Activated naive CD8-positive, alpha-beta T cell treated with anti-CD3 and anti-CD28 coated beads, Interleukin-2, amount 50 U/mL, for 24 hours (primary cell): ENCODE measurements at places on chromosomes 3 and 15.

DNA sequence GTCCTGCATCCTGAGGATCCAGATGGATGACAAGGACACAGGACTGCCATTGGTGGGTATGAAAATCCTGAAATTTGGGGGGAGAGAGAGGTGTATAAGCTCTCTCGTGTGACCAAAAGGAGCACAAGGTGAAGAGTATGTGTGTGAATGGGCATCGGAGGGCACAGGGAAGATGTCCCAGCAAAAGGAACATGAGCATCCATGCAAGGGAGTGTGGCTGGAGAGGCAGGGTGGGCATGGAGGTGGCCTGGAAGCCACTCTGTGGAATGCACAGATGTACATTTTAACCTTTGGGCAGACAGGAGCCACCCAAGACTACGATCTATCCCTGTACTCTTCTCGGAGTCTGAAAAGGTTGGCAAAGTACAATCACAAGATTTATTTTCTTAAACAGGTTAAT is 54.5 kb downstream of the CAPN7 start:
- no peak for DNase-seq

- no peak for DNase-seq
These were observed 38.4 kb upstream of the PPP2R3A start for GRCh38 chr3:135927155-135927554.

DNA sequence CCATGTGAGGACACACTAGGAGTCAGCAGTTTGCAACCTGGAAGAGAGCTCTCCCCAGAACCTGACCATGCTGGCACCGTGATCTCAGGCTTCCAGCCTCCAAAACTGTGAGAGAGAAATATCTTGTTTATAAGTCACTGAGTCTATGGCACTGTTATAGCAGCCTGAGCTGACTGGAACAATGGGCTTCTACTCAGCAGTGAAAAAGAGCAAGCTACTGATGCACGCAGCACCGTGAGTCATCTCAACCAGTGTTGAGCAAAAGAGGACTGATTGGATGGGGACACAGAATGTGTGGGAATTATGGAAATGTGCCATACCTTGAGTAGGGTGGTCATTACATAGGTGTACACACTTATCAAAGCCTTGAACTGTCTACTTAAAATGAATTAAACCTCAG is 230.4 kb downstream of the PLCL2 start:
- DNase-seq: no peak

- DNase-seq: no peak
These were observed 50.4 kb downstream of the GPR171 start for GRCh38 chr3:151152455-151153079.

GRCh38 chr15:71812966-71813722 is 2.8 kb downstream of the NR2E3 start:
- no peak for DNase-seq

DNA sequence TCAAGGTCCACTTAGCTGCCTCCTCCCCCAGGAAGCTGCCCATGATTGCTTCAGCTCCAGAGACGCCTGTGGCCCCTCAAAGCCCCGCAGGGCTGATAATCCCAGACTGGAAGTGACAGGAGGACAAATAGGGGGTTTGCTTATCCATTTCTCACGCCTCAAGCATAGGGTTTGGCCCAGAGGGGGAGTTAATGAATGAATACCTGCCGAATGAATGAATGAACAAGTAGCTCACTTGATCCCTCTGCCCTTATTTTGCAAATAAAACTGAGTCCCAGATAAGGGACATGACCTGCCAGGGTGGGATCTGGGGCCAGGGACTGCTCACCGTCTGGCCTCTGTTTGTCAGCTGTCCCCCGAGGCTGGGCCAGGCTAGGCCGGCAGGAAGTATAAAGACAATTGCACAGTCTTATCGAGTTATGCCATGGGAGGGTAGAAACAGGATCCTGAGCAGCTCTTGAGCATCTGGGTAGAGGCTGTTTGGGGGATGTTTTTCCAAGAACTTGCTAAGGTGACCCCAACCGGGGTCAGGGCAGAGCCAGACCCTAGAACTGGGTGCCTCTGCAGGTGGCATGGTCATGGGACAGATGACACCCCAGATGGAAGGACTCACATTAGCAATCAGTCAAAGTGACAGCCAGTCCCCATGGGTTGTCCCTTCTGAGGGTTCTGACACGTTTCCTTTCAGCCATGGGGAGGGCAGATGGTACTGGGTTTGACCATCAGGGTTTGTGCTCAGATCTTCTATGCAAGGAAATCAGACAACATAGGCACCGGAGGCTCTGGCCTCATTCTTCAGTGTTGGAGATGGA is 45.0 kb downstream of the IQSEC1 start:
- DNase-seq: no peak

DNA sequence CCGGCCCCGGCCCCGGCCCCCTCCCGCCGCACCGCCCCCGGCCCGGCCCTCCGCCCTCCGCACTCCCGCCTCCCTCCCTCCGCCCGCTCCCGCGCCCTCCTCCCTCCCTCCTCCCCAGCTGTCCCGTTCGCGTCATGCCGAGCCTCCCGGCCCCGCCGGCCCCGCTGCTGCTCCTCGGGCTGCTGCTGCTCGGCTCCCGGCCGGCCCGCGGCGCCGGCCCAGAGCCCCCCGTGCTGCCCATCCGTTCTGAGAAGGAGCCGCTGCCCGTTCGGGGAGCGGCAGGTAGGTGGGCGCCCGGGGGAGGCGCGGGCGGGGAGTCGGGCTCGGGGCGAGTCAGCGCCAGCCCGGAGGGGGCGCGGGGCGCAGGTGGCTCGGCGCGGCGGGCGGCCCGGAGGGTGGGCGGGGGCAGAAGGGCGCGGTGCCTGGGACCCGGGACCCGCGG is 352 bp downstream of the CHRD start:
- DNase-seq: peak; percentile 29

- DNase-seq: peak; percentile 61
These were observed 26.9 kb upstream of the LINGO1 start for GRCh38 chr15:77659350-77660321.

DNA sequence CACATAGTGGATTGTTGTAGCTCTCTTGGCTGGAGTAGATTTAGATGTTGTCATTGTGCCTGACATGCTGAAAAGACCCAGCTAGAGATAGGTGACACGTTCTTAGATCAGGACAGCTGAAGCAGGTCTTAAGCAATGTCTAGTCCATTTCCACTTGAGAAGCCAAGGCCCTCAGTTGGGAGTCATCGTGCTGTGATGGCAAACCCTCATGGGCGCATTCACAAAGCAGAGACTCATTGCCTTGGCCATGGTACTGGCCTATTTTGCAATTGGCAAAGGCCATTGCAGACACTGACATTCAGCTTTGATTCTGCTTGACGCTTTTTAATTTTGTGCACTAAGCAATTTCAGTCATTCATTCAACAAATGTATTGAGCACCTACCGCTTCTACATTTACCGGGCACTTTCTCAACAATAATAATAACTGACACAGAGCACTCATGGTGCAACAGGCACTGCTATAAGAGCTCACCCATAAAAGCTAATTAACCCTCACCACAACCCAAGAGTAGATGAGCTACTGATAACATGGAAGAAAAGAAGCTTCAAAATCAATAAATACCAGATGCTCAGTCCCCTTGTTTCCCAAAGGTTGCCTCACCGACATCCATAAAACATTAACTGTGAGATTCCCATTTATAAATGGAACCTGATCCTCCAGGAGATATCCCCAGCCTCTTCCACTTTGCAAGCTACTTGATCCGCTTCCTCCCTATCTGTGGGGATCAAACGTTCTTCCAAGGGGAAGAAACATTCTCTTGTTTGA is 200.1 kb downstream of the TLE3 start:
- DNase-seq: no peak

DNA sequence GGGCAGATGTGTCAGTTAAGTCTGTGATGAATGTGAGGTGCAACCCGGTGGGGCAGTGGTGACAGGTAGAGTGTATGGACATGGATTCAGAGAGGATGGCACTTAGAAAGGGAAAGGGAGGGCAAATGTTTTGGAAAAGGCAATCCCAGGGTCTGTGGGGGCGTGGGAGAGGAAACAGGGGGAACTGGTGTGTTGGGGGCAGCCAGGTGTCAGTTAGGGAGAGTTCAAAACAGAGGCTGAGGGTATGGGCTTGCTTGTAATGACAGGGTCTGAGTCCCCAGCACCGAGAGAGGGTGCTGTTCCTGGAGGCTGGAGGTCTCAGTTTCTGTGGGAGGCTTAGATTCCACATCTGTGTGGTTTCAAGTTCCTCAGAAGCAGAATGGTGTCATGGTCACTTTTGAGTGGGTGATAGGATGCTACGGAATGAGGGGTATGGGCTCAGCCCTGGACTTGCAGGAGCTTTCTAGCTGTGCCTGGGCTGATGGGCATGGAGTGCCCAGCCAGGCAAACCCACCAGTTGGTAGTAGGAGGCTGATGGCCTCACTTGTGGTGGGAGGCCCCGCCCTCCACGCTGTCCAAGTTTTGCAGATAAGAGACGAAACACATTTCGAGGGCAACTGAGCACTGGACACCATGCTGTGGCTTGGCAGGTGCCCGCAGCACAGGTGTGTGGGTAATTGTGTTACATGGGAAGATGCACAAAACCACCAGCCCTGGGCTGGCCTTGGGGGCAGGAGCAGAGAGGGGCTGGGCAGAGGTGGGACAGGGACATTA is 209.4 kb downstream of the RPLP1 start:
- DNase-seq: no peak

- DNase-seq: no peak
These were observed 166.3 kb downstream of the VGLL4 start for GRCh38 chr3:11477407-11477911.

- DNase-seq: no peak
These were observed 12.3 kb downstream of the HCLS1 start for GRCh38 chr3:121648219-121648958.

- no peak for DNase-seq
These were observed 36.0 kb downstream of the PXYLP1 start for GRCh38 chr3:141267629-141268028.

GRCh38 chr15:50148362-50148963 is 29.4 kb upstream of the ATP8B4 start:
- DNase-seq: no peak

- DNase-seq: no peak
These were observed 4.5 kb upstream of the LCTL start for GRCh38 chr15:66570327-66570726.

DNA sequence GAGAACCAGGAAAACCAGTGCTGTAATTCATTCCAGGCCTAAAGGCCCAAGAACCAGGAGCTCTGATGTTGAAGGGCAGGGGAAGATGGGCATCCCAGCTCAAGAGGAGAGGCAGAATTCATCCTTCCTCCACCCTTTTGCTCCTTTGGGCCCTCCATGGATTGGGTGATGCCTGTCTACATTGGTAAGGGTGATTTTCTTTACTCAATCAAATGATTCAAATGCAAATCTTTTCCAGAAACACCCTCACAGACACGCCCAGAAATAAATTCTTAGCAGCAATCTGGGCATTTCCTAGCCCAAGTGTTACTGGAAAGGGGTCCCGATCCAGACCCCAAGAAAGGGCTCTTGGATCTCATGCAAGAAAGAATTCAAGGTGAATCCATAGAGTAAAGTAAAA is 17.6 kb upstream of the APOD start:
- no peak for DNase-seq

DNA sequence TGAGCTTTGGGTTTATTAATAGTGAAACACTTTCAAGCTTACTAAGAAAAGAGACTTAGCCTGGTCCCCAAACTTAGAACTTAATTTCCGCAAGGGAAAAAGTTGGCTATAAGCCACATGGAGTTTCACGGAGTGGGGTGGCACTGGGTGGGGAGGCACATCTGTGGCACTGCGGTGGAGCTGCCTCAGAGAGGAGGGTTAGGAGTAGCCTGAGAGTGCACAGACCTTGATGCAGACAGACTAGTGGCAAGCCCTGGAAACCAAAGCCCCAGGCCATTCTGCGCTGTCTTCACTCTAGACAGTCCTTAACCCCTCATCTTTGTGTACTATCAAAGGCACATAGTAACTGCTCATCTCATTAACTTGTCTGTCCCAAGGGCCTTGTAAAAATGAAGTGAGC is 22.0 kb downstream of the CXCR6 start:
- no peak for DNase-seq

GRCh38 chr15:70086636-70087035 is 11.1 kb downstream of the TLE3 start:
- DNase-seq: no peak

DNA sequence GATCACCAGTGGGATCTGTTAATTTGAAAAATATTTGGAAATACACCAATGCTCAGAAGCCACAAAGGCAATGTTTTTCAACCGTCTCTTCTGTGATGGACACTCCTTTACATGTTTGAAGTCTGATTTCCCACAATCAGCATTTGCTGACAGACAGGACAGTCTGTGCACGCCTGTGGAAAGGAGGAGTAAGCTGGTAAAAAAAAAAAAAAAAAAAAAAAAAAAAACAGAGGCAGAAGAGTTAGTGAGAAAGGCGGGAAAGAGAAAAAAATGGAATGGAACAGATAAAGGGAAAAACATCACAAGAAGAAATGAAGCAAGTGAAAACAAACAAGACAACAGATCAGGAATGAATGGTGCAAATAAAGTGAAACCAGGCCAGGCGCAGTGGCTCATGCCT is 35.0 kb downstream of the PRTG start:
- no peak for DNase-seq

- DNase-seq: no peak
These were observed 192.7 kb downstream of the MBNL1 start for GRCh38 chr3:152461460-152461859.

DNA sequence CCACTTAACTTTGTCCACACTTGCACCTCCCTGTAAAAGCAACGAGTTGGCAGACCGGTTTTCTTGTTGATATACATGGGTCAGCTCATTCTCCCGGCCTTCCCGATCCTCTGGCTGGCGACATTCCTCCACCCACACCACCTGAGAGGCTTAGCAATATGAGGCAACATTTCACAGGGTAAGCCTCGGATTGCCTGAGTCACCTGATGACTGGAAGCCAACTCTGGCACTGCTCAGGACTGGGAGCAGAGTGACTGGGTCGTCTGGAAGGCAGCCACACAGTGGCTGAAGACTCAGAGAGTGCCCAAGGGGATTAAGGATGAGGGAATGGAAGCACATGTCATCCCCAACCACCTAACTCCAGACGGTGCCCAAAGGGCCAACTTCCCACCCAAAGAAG is 9.8 kb downstream of the HOMER2 start:
- no peak for DNase-seq

DNA sequence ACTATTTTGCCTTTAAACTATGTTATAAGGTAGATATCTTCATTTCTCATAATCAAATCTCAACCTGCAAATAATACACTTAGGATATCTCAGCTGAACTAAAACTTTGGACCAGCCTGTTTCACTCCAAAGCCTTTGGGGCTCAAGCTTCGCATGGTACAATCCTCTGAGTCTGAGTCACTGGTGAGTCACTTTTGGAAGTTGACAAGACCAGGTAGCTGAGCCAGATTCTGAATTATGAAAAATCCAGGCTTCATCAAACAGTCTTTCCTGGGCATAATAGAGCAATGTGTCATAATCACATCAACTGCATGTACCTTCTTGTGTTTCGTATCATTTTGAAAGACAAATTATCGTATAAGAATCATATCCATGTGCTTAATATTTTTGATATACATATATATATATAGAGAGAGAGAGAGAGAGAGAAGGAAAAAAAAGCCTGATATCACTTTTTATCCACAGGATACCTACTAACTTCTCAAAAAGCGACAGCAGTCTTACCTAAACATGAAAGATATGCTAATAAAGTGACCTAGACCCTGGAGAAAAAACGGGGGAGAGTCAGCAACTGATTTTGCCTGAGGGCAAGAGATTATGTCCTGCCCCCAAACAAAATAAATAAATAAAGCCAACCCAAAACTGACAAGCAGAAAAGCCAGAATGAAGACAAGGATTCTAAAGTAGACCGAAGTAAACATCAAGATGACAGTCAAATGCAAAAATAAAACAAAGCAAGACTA is 263.9 kb upstream of the TGFBR2 start:
- no peak for DNase-seq
